ENCODE measurements at places on chromosomes 12 and 14.

- DNase-seq = no peak
Measured at GRCh38 chr14:23117371-23118020, 1.6 kb downstream of the CEBPE start.

- DNase-seq = no peak
Measured at GRCh38 chr14:75702122-75702521, 41.1 kb downstream of the TTLL5 start.

GRCh38 chr14:38124506-38124905 lies 83.2 kb upstream of the SSTR1 start:
- DNase-seq = no peak

DNA sequence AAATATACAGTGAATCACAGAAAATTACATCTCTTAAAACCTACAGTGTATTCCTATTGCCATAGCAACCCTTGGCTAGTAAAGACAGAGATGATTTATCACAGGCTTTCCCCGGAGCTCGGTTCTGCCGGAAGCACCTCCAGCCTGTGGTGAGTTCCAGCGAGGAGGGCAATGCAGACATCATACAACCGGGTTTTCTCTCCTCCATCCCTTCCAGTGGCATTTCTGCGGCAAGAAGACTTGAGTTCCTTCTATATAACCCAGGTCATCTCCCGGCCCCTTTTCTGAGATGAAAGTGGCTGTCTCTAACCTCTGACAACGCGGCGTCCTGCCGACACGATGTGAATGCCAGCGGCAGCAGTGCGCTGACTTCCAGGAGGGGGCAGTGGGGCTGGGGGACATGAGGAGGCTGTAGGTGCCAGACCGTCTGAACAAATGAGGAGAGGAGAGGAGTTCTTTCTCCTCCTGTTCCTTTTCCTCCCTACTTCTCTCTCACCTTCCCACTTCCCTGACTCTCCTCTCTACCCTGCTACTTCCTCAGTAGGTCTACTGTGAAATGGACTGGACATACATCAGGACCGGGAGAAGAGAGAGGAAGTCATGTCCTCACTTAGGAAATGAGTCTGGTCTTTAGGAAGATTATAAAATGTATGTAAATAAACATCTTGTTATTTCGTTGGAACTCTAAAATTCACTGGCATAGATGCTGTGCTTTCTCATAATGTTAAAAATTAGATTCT lies 68.6 kb upstream of the MAX start:
- no peak for DNase-seq

- no peak for DNase-seq
Measured at GRCh38 chr12:31966558-31967205, 7.5 kb downstream of the RESF1 start.

GRCh38 chr12:55717011-55718007 lies 1.5 kb downstream of the BLOC1S1 start:
- peak; percentile 40 for DNase-seq

DNA sequence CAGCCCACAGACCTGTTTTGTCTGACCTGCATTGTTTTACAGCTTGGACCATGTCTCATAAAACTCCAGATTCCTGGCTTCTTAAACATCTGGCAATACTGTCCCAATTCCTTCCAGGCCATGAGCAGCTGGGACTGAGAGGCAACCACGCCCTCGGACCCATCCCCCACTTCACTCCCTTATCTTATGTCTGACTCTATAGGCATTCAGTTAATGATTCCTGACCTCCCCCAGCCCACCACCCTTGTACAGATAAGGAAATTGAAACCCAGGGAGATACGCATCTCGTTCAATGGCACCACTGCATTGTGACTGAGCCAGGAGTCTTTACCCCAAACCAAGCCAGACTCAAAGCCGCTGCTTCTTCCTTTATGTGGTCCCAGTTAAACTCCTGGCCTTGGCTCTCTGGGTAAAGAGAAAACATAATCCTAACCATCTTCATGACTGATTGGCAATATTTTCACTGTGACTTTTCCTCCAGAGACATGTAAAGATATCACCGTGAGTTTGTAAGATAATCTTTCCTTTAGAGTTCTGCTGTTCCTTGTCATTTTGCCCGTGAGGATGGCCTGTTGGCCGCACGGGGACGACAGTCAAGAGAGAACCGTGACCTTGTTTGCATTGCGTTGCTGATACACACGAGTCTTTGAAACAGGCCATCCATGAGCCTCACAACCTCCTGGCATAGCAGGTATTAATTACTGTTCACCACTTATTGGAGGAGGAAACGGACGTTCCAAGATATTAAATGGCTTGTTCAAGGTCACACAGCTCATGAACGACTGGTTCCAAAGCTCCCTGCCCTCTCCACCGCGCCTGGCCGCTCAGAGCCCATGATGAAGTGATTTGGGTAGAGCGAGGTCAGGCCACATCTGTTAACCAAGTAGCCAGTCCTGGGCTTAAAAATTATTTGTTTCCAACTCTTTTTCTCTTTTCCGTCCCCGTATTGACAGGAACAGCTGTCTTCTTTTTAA lies 39.4 kb downstream of the MAP1LC3B2 start:
- DNase-seq = no peak

GRCh38 chr12:7650091-7650490 lies 15.6 kb downstream of the APOBEC1 start:
- no peak for DNase-seq
